GM12878 (cell line): ENCODE measurements at places on chromosomes 2 and 18. TPM values are rescaled to one million over a fixed set of nuclear protein-coding genes. Genes with fewer than 3 reads are reported as not detected.

DYNAP gene
- total RNA-seq, result not detected in 2 replicates

TFCP2L1 gene
- total RNA-seq, result 0.21 TPM in 2 replicates

CCDC74A gene
- 68.0 and 71.9 TPM in 2 replicates for total RNA-seq

KCNF1 gene
- total RNA-seq, result not detected in 2 replicates

CIDEA gene
- total RNA-seq, result not detected in 2 replicates

C2orf80 gene
- total RNA-seq, result not detected in 2 replicates

PDCD1 gene
- 3.6 and 4.0 TPM in 2 replicates for total RNA-seq

ACP1 gene
- total RNA-seq, result 114 and 120 TPM in 2 replicates

APLF gene
- 1.9 TPM in 2 replicates for total RNA-seq

CXXC1 gene
- total RNA-seq, result 160 and 180 TPM in 2 replicates

SERPINB5 gene
- total RNA-seq, result not detected in 2 replicates

GNAL gene
- total RNA-seq, result not detected in 2 replicates

ALPG gene
- not detected in 2 replicates for total RNA-seq

IL1R2 gene
- 0.35 and 0.64 TPM in 2 replicates for total RNA-seq

REG3A gene
- total RNA-seq, result 0.62 TPM in 1 of 2 replicates, not detected in the other

ACMSD gene
- not detected in 2 replicates for total RNA-seq

PRSS56 gene
- total RNA-seq, result not detected in 2 replicates

IL18R1 gene
- total RNA-seq, result 10.0 and 10.4 TPM in 2 replicates

SCN2A gene
- total RNA-seq, result not detected in 2 replicates
